ENCODE measurements at places on chromosomes 5 and 9. TPM values are rescaled to one million over a fixed set of nuclear protein-coding genes. Genes with fewer than 3 reads are reported as not detected.

KCTD16 gene
- 0.31 TPM for total RNA-seq

C9orf43 gene
- 1.0 TPM for total RNA-seq

FRMPD1 gene
- total RNA-seq: not detected

CSNK1G3 gene
- total RNA-seq: 29.9 TPM

GRCh38 chr9:76756268-76756640, 8.0 kb upstream of the PCA3 start:
- no peak overlapping the region for H3K4me3 ChIP-seq
- DNase-seq: no peak
- no peaks in the 10 kb centered on the region for H3K27me3 ChIP-seq
- H3K36me3 ChIP-seq: no peaks in the 10 kb centered on the region
- H3K4me1 ChIP-seq: peaks cover 3% of the 10 kb centered on the region

DNA sequence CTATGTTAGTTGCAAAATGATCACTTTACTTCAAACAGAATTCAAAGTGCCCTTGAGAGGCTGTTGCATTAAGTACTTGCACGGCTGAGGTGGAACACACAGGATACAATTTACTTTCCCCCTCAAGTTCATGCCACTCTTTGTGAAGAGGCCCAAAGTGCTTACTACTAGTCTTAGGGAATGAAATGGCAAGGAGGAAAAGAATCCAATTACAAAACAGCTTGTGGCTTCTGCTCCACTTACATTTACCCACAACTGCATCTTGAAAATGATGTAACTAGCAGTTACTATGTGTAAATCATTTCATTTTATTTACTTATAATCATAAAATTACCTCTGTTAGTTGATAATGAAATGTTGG, 14.6 kb downstream of the FOXD1 start:
- H3K4me3 ChIP-seq: no peak overlapping the region
- H3K27ac ChIP-seq: no peak overlapping the region
- peaks cover 69% of the 10 kb centered on the region for H3K27me3 ChIP-seq
- H3K36me3 ChIP-seq: no peaks in the 10 kb centered on the region
- peaks cover 7% of the 10 kb centered on the region for H3K4me1 ChIP-seq
- no peak for DNase-seq

DNA sequence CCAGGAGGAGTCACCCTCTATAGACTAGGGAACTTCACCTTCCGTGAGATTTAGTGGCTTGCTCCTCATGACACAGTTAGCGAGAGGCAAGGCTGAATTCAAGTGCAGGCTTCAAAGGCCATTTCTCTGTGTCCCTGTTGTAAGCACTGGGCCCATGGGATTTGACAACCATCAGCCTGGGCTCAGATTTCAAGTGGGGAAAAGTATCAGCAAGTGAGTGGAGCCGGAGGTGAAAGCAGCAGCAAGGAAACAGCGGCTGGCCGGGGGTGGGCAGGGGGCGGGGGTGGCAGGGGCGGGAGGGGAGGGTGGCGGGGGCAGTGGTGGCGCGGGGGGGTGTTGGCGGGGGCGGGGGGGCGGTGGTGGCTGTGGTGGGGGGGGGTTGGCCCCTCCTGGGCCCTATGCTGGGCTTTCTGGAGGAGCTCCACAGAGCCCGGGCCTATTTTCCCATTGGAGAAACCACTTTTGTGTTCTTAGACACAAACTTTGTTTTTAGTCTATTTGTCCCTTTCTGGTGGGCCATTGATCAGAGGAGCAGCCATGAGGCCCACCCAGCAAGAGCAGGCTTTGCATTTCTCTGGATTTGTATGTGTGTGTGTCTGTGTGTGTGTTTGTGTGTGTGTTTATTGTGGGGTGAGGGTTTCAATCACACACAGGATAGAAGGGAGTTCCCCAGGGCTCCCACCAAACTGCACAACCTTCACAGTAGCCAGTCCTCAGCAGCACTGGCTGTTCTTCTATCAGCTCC, 165.4 kb upstream of the RAI14 start:
- H3K27me3 ChIP-seq: peaks cover 27% of the 10 kb centered on the region
- no peak overlapping the region for H3K4me3 ChIP-seq
- DNase-seq: no peak
- H3K36me3 ChIP-seq: no peaks in the 10 kb centered on the region
- peaks cover 1% of the 10 kb centered on the region for H3K4me1 ChIP-seq

DNA sequence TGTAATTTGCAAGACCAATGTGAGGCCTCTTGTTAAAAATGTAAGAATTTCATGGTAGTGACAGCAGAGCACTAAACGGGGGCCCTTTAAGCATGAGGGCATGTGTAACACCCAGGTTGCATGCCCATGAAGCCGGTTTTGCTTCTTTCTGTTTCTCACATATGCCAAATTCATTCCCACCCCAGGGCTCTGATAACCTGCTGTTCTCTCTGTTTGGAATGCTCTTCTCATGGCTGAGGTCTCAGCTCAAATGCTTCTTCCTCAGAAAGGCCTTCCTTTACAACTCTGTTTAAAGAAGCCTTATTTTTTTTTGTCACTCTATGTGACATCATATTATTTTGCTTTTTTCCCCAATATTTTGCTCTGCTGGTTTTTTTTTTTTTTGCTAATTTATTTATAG, 369.0 kb downstream of the KIAA0825 start:
- no peak overlapping the region for H3K27ac ChIP-seq
- no peaks in the 10 kb centered on the region for H3K4me1 ChIP-seq
- no peak overlapping the region for H3K4me3 ChIP-seq
- no peaks in the 10 kb centered on the region for H3K27me3 ChIP-seq

GRCh38 chr5:31806561-31806960, 167.6 kb downstream of the PDZD2 start:
- H3K4me1 ChIP-seq: no peaks in the 10 kb centered on the region
- H3K4me3 ChIP-seq: no peak overlapping the region
- no peak for DNase-seq
- H3K27me3 ChIP-seq: peaks cover 8% of the 10 kb centered on the region

DNA sequence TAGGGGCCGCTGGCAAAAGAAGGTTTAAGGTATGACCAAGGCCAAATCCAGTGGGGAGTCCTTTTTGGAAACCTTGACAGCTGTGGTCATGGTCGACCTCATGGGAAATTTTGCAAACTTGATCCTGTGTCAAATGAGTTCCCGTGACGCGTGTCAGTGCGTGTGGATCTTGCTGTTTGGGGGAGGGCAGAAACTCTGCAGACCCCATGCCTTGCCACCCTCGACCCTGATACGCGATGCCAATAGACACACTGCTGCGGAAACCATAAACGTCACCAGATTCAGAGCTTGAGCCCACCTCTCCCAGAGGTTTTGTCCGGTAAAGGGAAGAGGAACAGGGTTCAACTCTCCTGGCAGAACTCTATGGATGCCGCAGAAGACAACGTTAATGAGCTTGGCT, 104.7 kb downstream of the ADAMTS2 start:
- DNase-seq: no peak
- H3K4me1 ChIP-seq: no peaks in the 10 kb centered on the region
- no peak overlapping the region for H3K4me3 ChIP-seq
- no peak overlapping the region for H3K27ac ChIP-seq

DNA sequence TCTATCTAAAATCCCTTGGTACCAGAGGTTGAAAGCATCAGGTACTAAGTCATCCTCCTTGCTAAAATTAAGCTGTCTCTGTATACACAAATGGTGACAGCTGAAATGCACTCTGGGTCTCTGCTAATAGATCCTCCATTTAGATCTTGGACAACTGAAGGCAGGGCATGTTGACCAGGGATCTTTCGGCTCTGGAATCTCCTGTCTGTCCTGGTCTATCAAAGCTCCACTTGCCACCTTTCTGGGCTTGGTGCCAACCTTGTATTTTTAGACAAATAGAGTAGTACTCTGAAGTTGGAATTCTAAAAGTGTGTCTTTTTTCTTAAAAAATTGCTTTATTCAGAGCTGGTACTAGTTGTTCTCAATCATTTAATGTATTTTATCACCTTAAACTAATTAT, 135.2 kb upstream of the HMHB1 start:
- DNase-seq: no peak
- no peak overlapping the region for H3K4me3 ChIP-seq
- H3K36me3 ChIP-seq: no peaks in the 10 kb centered on the region
- H3K4me1 ChIP-seq: peaks cover 21% of the 10 kb centered on the region
- peaks cover 10% of the 10 kb centered on the region for H3K27me3 ChIP-seq

DNA sequence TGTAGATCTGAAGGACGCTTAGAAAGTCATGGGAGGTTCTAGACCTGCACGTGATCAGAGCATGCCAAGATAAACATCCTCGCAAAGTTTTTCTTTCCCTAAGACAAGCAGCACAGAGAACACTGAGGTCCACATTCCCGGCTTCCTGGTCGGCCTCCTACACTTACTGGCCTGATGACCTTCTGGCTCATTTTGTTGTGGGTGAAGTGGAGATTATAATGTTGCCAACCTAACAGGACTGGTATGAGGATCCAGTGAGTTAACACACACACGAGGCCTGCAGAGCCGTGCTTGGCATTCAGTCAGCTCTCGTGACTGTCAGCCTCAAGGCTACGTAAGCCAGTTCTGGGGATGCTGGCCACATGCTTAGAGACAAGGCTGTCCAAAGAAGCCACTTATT, 186.0 kb downstream of the TENT4A start:
- no peak for DNase-seq
- no peaks in the 10 kb centered on the region for H3K27me3 ChIP-seq
- no peak overlapping the region for H3K4me3 ChIP-seq
- no peaks in the 10 kb centered on the region for H3K4me1 ChIP-seq

- H3K27ac ChIP-seq: no peak overlapping the region
- no peaks in the 10 kb centered on the region for H3K27me3 ChIP-seq
- no peak for DNase-seq
- H3K4me3 ChIP-seq: no peak overlapping the region
- H3K4me1 ChIP-seq: no peaks in the 10 kb centered on the region
These were observed 19.3 kb downstream of the GPX3 start for GRCh38 chr5:151039665-151040064.

DNA sequence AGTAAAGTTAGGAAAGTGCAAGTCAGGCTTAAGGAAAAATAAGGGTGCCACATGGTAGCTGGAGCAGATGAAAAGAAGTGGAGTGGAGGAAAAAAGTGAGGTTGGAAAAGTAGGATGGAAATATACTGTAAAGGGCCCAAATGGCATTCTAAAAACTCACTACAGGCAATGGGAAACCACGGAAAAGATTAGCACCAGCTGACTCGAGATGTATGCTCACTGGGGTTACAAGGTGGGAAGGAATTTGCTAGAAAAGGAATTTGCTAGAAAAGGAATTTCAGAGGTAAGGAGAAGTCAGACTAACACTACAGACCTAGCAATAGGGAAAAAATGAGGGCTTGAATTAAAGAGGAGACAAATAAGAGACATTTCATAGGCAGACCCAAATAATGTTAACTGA, 3.6 kb downstream of the PSMD5 start:
- H3K27me3 ChIP-seq: no peaks in the 10 kb centered on the region
- no peak for DNase-seq
- H3K4me1 ChIP-seq: peaks cover 41% of the 10 kb centered on the region
